ENCODE measurements at places on chromosomes 12 and 14.

DNA sequence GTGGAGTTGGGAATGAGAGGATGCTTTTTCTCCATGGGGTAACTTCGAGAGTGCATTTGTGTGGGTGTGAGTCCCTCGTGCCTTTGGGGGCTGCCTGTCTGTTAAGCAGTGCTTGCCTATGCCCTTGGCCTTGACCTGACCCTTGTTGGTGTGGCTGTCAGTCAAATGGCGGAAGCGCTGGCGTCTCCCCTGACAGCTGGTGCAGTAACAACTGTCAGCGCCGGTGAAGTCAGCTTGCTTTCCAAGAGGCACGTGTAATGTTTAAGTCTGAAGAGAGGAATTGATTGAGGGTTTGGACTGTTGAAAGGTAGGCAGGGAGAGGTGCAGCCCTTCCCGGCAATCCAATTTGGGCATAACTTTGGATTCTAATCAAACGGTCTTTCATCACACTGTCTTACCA is 211.3 kb downstream of the AACS start:
- DNase-seq: no peak

GRCh38 chr12:107684029-107684795 is 1.4 kb upstream of the PWP1 start:
- no peak for DNase-seq

DNA sequence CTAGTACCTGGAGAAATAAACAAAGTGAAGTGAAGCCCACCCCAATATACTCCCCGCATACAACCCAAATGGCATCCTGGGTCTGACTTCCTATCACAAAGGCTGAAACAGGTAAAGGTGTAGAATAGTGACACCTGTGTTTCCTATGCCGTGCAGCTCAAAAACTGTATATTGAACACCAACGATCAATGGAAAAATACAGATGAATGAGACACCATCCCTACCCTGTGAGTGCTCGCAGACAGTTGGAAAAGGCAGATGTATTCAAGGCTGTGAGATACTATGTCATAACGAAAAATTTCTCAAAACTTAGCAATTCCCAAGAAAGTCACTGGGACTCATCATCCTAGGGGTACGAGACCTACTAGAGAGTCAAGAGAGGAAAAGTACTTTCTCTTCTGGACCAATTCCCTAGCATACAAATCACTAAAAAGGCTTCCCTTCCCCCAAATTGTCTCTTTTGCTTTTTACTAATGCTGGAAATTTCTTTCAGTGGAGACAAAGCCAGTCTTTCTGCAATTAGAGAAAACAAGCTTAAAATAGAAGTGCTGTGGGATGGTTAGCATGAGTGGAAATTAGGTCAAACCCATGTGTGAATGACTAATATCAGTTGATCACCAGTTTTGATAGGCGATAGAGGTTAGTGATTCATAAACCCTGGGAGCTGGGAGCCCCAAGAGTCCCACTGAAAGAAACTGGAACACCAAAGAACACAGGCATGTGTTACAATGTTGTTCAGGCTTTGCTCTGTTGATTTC is 249.7 kb downstream of the SPTSSA start:
- no peak for DNase-seq

- no peak for DNase-seq
Observed at GRCh38 chr14:97446087-97446486, 648.9 kb downstream of the VRK1 start.

- DNase-seq: no peak
Observed at GRCh38 chr12:27981874-27982273, 9.3 kb upstream of the PTHLH start.

GRCh38 chr12:1488908-1489381 is 105.4 kb downstream of the FBXL14 start:
- no peak for DNase-seq

GRCh38 chr12:121803861-121804416 is at the start of gene SETD1B:
TSS of gene SETD1B (plus strand) at chr12:121804009. CDS start at chr12:121804738, 729 bp downstream.
- DNase-seq: no peak

DNA sequence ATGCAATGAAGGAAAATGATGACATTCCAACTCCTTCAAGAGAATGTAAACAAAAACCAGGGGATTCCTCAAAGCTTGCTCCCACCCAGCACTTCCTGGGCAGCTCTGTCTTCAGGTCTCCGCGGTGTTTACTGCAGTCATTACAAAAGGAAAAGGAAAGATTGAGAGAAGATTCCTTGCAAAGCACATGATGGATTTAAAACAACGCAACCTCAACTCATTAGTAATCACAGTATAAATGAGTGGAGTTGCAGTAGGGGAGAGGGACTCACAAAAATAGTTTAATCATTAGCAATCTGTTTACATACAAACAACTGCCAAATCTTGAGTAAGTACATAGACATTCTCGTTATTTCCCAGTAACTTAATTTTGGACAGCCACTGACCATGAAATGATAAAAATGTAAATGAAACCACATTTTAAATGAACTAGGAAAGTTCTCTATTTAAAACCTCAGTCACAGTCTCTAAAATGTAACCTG is 49.7 kb upstream of the OVCH1 start:
- no peak for DNase-seq

DNA sequence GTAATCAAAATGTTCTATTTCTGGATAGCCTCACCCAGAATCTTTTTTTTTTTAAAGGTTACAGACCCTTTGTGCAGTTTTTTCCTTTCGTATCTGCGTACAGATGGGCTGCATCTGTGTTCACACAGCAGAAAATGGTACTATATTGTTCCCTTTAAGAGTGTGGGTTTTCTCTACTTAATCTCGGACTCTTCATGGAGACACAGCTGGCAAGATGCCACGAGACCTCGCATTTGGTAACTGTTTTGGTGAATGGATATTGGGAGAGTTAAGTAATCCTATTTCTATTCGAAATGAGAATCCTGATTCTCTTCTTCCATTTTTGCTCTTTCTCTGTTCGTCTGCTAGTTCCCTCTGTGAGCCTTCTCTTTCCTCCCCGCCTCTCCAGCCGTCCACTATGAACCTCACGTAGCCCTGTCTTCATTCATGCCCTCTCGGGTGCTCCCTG is 85.7 kb downstream of the SAMD4A start:
- DNase-seq: no peak

- no peak for DNase-seq
Observed at GRCh38 chr12:11868027-11868426, 202.7 kb upstream of the BCL2L14 start.

DNA sequence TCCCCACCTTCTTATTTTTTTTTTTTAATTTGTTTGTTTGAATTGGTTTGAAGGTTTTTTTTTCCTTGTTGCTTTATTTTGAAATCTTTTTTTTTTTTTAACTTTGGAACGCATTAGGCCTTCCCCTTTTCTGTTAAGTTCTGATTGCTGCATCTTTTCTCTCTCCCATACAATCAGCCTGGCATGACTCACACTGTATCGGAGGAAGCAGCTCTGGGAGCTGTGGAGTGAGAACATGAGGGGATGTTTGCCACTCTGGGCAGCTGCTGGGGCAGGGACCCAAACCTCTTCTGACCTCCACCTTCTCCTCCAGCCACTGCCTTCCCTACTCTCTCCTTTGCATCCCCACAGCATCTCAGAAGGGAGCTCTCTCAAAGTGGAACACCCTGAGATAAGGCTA is 160.3 kb upstream of the FKBP4 start:
- DNase-seq: no peak

DNA sequence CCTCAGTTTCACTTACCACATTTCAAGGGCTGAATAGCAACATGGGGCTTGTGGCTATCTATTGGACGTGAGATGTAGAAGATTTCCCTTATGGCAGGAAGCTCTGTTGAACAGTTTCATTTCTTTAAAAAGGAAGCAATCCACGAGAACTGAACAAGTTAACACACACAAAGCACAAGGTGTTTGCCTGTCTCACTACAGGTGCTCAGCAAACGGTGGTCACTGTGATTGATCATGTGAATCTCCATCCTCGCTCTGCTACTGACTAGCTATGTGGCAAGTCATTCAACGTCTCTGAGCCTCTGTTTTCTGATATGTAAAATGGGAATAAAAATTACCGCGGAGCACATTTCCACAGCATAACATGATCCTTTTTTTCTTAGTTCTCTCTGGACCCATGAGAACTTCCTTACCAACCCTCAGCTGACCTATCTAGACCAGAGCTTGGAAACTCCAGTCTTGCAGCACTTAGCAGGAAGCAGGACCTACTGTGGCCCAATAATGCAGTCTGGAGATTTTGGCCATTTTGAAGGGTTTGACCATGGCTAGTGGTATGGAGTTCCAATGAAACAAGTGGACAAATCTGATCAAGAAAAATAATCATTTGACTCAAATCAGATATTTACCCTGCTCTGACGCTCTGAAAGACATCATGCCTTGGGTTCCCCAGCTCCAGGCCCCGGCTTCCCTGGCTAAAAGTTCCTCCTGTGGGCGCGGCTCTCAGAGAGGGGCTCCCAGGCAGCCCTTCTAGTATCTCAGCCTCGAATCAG is 278.8 kb downstream of the ZFP36L1 start:
- DNase-seq: no peak

DNA sequence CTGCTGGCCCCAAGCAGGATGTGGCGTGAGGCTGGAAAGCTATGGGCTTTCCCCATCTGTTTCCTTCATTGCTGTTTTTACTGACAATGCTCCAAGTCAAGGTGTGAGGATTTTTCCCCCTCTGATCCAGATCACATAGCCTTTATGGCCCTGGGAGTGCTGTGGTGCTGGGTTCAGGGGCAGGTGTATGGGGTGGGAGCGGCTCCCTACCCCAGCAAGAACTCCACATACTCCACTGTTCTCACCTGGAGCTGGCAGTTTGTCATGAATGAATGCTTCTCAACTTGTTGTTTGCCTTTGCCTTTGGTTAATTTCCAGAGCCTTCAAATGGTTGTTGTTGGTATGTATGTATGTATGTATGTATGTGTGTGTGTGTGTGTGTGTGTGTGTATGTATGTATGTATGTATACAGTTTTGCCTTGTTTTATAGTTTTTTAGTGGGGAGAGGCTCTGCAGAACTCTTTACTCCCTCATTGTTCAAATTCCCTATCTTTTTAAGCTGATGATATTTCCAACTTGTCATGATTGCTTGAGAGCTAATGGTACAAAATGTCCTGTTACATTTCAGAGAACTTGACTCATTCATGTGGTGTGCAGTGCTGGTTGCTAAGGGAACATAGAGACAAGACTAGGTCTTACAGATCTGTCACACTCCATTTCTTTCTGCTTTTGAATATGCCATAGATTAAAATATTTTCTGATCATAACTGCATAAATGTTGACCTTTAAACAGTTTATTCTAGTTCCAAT is 36.6 kb upstream of the ASPG start:
- no peak for DNase-seq

DNA sequence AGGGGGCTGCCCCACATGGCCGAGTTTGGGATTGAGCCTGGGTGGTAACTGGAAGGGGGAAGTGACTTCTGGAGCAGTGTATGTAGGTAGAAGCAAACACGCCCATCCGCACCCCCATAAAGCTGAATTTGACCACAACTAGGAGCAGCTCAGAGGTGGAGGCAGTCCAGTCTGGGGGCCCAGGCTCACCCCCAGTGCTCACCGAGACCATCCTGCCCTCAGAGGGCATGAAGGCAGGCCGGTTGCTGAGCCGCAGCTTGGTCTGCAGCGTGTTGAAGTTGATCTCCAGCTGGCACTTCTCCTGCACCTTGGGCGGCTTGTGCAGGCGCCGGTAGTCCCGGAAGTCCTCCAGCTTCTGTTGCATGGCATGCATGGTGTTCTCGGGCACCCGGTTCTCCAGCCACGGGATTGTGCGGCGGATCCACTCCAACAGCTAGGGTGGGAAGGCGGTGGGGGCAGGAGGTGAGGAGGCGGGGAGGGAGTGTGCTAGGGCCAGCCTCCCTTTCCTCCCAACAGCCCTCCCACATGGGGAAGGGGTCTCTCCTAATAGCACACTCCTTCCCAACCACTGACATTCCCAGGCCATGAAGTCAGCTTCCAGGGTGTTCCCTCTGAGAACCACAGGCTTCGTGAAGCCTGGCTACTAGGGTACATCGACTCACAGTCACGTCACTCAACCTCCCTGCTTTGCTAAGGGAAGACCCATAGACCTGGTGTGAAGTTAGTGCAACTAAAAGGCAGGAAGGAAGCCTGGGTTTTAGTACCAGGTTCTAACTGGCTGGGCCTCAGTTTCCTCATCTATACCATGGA is 87.0 kb downstream of the ACTN1 start:
- no peak for DNase-seq

DNA sequence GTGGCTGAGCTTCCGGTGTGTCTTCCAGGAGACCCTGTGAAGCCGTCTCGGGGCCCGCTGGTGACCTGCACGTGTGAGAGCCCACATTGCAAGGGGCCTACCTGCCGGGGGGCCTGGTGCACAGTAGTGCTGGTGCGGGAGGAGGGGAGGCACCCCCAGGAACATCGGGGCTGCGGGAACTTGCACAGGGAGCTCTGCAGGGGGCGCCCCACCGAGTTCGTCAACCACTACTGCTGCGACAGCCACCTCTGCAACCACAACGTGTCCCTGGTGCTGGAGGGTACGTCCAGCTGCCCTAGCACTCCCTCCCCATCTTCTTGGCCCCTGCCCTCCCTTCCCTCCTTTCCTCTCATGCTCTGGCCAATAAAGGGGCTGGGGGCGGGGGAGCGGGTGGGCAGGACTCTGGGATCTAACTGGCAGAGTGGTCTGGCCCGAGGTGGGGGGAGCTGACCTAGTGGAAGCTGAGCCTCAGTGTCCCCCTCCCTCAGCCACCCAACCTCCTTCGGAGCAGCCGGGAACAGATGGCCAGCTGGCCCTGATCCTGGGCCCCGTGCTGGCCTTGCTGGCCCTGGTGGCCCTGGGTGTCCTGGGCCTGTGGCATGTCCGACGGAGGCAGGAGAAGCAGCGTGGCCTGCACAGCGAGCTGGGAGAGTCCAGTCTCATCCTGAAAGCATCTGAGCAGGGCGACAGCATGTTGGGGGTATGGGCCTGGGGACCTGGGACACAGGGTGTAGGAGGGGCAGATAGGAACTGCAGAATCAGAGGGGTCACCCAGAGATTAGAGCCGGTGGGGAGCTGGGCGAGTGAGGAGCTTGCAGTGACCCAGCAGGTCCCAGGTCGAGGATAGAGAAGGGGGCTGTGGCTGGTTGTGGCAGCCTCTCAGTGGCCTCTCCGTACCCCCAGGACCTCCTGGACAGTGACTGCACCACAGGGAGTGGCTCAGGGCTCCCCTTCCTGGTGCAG is 6.0 kb downstream of the ACVRL1 start:
- no peak for DNase-seq

GRCh38 chr14:20580242-20580641 is 7.6 kb downstream of the RNASE11 start:
- no peak for DNase-seq

DNA sequence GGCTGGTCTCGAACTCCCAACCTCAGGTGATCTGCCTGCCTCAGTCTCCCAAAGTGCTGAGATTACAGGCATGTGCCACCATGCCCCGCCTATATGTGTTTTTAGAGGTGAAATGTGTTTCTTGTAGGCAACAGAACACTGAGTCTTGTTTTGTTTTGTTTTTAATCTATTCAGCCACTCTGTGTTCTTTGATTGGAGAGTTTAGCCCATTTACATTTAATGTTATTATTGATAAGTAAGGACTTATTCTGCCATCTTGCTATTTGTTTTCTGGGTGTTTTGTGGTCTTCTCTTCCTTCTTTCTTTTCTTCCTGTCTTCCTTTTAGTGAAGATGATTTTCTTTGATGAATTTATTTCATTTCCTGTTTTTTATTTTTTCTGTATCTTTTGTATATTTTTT is 29.6 kb downstream of the IFNG start:
- no peak for DNase-seq

GRCh38 chr14:49853572-49854375 is 1.2 kb upstream of the NEMF start:
- no peak for DNase-seq

Data from AG04449 (cell line).